SK-N-MC (cell line): ENCODE measurements at places on chromosomes 4 and X.

DNA sequence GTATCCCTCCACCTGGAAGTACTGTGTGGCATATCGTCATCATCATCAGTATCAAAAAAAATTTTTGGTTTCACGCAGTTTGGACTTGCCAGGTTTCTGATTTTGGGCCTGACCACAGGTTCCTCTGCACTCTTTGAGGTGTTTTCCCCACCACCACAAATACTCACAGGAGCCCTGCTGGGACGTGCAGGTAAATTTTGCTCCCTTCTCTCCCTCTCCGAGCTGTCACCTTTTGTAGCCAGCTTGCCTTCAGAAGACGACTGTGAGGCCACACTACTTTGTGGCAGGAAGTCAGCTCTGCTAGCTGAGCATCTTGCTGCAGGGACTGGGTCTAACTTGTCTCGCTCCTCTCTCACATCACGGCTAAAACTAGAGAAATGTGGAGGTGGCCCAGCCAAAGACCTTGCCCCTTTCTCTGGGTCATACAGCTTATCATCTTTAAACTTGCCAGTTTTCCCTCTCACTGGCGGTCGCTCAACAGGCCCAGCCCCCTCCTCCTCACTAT lies 2.8 kb downstream of the PJA1 start:
- DNase-seq, result no peak

GRCh38 chr4:133450813-133451212 lies 301.7 kb downstream of the PCDH10 start:
- no peak for DNase-seq

- no peak for DNase-seq
Observed at GRCh38 chrX:153488231-153488914, 6.4 kb upstream of the BGN start.

DNA sequence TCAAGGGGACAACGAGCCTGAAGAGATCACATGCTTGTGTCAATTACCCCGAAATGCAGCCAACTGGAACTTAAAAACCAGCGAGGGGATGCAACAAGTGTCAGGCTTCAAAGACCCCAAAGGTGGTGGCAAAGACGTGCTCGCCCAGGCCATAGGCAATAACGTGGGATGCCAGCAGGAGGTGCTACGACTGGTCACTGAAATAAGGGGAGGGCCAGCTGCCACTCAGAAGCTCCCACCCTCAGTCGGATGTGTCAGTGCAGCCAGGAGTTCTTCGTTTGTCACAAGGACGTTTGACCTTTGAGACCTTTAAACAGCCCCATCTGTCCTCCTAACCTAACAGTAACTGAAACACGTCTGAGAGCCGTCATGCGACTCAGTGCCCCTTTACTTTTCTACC lies 556.8 kb upstream of the PCDH10 start:
- no peak for DNase-seq

GRCh38 chrX:47664737-47665136 lies 5.8 kb upstream of the UXT start:
- no peak for DNase-seq

DNA sequence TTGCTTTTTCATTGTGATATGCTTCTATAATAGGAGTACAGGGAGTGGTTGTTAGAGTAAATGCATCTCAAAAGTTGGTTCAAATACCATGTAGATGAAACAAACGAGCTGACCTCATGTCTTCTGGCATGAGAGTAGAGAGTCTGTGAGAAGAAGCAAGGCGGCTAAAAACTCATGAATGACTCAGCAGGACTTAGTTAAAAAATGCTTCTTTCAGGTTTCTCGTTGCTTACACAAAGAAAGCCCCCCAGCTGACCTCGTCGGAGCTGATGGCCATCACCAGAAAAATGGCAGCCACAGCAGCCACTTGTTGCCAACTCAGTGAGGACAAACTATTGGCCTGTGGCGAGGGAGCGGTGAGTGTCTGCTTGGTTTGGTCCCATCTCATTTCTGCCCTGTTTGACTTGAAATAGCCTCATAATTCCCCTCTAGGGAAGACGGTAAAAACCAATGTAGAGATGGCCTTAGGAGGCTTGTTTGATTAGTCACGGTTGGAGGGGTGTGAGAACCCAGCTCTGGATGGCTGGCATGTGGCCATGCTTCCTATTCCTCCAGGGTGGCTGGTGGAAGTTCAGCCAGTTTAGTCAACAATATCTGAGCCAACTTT lies 14.5 kb downstream of the AFP start:
- DNase-seq, result no peak

DNA sequence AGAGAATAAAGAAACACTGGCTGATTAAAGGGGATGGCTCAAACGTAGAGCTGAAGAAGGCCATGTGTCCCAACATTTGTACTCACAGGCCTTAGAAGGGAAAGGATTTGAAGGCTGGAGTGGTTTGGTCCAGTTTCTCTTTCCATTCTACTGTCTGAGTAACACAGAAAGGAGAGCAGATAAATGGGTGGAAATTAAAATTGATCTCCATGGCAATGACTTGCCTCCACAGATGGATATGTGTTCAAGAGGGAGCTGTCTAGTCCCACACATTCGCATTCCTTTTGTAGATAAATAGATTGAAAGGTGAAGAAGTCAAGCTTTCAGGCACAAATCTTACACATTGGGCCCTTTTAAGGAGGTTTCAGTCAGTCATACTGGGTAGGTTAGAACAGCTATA lies 74.6 kb downstream of the DOCK11 start:
- no peak for DNase-seq

DNA sequence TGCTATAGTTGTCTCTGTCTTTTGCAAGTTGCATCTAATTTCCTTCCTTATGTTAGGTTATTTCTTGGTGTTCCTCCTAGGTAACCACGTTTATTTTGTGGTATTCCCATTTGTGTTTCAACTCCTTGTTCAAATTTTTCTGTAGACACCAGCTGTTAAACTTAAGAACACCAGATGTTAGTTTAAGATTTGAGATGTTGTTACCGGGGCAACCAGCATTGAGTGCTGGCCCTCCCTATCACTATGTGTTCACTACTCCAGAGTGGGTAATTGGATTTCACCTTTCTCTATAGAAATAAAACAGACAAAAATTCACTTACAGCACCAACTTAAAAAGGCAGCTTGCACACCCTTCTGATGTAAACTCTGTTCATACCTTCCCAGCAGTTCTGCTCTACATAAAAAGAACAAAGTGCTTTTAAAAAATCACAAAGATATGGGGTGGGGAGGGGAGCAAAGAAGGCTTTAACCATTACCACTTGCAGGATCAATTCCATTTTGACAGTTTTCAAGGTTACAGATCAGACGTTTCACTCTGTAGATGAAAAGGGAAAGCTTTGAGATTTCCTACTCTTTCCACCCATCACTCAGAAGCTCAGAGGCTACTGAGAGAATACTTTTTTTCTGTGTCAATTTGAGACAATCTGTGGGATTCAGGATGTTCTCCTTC lies 82.9 kb downstream of the DKK2 start:
- no peak for DNase-seq

DNA sequence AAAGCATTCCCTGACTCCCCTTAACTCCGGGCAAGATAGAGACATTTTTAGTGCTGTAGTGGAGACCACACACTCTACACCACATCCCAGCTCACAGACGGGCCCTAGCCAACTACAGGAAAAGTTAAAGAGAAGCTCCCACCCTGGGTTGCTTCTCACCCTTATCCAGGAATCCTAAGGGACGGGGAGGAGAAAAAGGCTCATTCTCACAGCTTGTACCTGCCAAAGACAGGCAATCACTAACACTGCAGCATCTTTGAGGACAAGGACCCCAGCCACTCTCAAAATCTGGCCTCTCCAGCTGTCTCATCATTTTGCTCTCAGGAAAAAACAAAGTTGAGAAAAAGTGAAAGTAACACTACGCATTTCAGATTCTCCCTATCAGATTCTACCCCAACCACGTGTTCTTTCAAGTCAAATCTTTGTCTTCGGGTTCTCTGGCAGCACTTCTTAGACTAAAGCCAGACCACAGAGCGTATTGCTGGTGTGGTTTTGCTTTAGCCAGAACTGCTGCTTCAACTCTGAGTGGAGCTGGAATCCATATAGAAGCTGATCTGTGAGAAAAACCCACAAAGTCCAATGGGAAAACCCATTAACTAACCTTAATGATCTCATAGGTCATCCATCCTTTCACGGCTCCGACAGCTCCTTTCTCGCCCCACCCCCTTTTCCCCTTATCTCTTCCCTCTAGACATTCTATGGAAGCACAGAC lies 605.9 kb upstream of the DIPK2B start:
- DNase-seq, result no peak
